ENCODE measurements at places on chromosomes 16 and 17. TPM values are rescaled to one million over a fixed set of nuclear protein-coding genes. Genes with fewer than 3 reads are reported as not detected.

- no peak overlapping the region for H3K27ac ChIP-seq
- no peak for DNase-seq
- no peak overlapping the region for H3K4me3 ChIP-seq
- peaks cover 2% of the 10 kb centered on the region for H3K4me1 ChIP-seq
Observed at GRCh38 chr17:78241277-78242023, 10.0 kb downstream of the TMEM235 start.

ALOX12B gene
- 0.29 TPM for total RNA-seq

PPP1R27 gene
- total RNA-seq = not detected

GRCh38 chr16:88455610-88456355 lies 2.7 kb downstream of the ZFPM1 start:
- no peaks in the 10 kb centered on the region for H3K27me3 ChIP-seq
- peak; percentile 84 for DNase-seq
- peaks cover 9% of the 10 kb centered on the region for H3K36me3 ChIP-seq
- H3K27ac ChIP-seq = peak overlapping the region; percentile 91
- H3K4me1 ChIP-seq = peaks cover 73% of the 10 kb centered on the region
- H3K4me3 ChIP-seq = peak overlapping the region; percentile 61

DNA sequence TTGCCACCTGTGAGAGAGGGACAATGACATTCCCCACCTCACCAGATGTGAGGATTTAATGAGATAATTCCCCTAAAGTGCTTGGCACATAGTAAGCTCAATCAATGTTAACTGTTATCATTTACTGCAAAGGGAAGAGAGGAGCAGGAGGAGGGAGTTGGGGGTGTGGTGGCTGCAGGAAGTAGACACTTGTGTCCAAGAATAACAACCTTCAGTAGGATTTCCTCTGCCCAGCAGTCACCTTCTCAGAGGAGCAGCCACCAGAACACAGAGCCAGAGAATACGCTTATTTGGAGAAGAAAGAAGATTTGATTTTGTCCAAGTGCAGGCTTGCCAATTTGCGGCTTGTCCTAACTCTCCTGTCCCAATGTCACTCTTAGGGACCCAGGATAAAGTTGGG lies 10.2 kb downstream of the CBX4 start:
- H3K27me3 ChIP-seq = peaks cover 7% of the 10 kb centered on the region
- H3K4me3 ChIP-seq = no peak overlapping the region
- peaks cover 7% of the 10 kb centered on the region for H3K36me3 ChIP-seq

DNA sequence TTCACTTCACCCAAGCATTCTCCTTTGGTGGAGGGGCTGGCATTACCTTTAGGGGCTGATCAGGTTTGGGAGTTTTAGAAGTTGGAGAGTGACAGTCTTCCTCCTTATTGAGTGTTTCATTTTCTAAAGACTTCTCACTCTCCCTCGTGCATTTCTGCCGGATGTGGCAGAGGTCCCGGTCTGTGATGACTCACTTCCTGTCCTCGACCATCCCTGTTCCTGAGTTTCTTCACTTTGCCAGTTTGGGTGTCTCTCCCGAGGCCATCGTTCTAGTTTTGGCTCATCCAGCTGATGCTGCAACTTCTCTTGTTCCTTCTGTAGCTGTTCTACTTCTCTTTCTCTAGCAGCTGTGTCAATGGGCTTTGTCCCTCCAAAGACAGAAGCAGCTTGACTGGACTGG lies 104.3 kb downstream of the PHKB start:
- peak overlapping the region; percentile 8 for H3K27ac ChIP-seq
- H3K27me3 ChIP-seq = no peaks in the 10 kb centered on the region
- no peaks in the 10 kb centered on the region for H3K36me3 ChIP-seq
- H3K4me3 ChIP-seq = no peak overlapping the region
- H3K4me1 ChIP-seq = no peaks in the 10 kb centered on the region
